ENCODE measurements at places on chromosomes 4 and X. TPM values are rescaled to one million over a fixed set of nuclear protein-coding genes. Genes with fewer than 3 reads are reported as not detected.

MAGEA3 gene
- total RNA-seq: not detected

- DNase-seq: no peak
Measured at GRCh38 chrX:41167888-41168287, 82.6 kb downstream of the USP9X start.

- DNase-seq: no peak
Measured at GRCh38 chr4:92847026-92847425, 543.3 kb downstream of the GRID2 start.

DNA sequence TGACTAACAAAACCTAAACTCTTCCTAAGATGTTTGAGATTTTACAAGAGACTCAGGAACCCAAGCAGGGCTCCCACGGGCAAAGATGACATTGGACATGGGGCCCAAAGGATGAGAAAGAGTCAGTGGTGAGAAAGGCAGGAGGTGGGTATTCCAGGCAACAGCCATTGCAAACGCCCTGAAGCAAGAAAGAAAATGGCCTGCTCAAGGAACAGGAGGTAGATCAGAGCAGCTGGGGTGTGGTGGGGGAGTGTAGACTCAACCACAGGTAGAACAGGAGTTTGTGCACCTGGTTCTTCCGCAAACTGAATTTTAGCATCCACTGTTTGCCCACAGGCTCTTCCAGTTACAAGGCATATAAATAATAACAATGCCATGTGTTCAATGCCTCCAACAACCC lies 3.3 kb downstream of the PPP2R2C start:
- DNase-seq: no peak

- DNase-seq: no peak
Measured at GRCh38 chr4:7365462-7366179, 69.1 kb downstream of the PSAPL1 start.

DNA sequence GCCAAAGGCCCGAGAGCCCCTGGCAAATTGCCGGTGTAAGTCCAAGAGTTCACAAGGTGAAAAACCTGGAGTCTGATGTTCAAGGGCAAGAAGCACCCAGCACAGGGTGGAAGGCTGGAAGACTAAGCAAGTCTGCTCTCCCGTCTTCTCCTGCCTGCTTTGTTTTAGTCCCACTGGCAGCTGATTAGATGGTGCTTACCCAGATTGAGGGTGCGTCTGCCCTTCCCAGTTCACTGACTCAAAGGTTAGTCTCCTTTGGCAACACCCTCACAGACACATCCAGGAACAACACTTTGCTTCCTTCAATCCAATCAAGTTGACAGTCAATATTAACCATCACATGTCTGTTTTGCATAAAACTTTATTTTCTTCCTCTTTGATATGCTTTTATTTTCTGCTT lies 157.4 kb downstream of the HS3ST1 start:
- no peak for DNase-seq

DNA sequence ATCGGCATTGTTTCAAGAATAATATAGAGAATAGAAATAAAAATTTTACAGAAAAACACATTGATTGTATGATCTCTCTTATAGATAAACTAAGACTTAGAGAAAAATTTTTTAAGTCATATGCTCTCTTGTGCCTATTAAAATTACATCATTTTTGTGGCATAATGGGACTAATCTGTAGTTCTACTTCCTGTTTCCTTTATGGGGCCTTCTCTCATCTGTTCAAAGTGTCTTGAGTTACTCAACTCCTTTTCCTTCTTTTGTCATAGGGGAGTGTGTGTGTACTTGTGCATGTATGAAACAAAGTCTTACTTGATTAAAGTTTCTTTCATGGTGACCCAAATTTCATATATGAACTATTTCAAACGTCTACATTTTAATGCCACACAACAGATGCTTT lies 1448.9 kb upstream of the TENM3 start:
- DNase-seq: no peak

DNA sequence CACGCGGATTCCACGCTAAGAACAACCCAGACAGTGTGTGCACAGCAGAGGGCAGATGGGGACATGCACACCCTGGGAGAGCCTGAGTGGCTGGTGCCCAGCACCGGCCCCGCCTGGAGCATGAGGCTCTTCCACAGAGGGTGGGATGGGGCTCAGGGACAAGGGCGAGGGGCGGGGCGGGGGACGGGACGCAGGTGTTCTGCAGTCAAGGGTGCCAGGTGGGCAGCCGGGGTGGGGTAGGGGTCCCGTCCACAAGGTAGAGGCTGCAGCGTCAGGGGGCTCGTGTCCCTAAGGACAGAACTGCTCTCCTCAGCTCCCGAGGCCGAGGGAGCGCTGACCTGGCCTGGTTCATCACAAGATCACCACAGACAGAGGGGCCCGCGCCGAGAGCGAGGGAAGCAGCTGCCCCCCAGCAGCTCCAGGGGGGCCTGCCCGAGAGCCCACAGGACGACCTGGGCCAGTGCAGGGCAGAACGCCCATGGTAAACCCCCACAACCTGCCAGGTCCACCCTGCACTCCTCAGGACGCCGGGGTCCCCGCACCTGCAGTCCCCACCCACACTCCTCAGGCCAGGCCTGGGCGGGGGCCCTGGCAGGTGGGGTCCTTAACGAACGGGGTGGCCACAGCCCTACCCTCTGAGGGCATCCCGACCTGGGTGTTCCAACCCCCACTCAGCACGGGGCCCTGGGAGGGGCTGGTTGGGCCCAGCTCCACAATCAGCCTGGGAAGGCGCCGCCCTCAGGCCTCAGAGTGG lies 26.7 kb downstream of the CTBP1 start:
- no peak for DNase-seq

DNA sequence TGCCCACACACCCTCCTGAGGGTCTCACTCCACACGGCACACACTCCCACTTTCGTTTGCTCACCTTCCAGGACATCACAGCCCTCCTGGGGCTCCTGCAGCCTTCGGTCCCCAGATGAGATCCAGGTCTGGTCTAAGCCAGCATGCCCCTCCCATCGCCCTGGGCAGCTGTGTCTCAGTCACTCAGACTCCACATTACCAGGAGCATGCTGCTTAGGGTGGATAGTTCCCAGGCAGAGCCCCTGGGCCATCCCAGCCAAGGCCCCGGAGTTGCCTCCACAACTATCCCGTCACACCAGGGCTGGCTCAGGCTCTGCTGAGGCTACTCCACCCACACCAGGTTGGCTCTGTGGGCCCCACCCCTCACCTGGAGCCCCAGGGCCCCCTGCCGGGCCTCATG lies 50.4 kb upstream of the PSAPL1 start:
- no peak for DNase-seq

Data from ureter (tissue), 1 donor.